ENCODE measurements at places on chromosomes 16 and 17.

- DNase-seq = no peak
These were observed 94.6 kb downstream of the CMIP start for GRCh38 chr16:81539009-81539758.

DNA sequence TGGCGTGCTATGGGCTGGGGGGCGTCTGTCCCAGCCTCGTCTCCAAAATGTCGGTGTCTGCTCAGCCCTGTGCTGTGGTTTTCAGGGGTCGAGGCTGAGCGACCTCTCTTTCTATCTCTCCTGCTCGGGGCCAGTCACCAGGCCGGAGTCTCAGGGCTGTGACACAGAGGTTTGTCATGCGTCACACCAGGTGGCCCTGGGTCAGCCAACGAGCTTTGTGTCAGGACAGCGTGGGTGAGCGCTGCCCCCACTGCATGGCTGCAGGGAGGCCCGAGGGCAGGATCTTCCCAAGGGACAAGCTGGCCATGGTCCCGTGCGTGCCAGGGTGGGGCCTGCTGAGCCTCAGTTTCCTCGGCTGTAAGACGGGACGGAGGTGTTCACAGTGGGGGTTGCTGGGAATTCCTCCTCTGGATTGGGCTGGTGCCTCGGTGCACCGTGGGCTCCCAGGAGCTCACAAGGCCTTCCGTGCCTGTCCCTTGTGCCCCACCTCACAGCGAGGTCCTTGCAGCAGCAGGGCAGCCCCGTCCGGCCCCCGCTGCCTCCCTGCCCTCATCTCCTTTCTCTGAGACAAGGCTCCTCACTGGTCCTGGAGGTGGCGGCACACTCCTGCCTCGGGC, 50.5 kb downstream of the CBFA2T3 start:
- no peak for DNase-seq

- no peak for DNase-seq
These were observed 49.0 kb upstream of the CHMP6 start for GRCh38 chr17:80942423-80943345.

DNA sequence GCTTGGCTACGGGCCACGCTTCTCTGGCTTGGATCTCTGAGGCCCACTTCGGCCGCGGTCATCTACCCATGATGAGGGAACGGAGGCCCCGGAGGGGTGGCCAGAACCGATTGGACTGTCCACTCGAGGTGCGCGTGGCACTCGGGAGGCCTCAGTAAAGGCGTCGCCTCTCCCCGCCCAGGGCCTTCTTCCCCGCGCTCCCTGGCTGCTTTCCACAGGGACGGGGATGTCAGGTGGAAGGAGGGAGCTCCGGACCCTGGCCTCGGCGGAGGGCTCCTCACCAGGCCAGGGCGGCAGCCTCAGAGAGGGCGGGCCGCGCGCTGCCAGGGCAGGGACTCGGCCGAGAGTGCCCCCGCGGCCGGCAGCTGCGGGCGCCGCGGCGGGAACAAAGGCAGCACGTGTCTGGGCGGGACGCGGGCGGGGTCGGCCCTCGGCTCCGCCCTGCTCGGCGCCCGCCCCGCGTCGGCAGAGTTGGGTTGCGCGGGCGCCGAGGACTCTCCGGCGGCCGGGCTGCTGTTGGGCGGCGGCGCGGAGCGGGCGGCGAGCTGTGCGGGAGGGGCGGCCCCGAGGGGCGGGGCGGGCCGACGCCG, 587 bp upstream of the CDK5R1 start:
- peak; percentile 51 for DNase-seq

DNA sequence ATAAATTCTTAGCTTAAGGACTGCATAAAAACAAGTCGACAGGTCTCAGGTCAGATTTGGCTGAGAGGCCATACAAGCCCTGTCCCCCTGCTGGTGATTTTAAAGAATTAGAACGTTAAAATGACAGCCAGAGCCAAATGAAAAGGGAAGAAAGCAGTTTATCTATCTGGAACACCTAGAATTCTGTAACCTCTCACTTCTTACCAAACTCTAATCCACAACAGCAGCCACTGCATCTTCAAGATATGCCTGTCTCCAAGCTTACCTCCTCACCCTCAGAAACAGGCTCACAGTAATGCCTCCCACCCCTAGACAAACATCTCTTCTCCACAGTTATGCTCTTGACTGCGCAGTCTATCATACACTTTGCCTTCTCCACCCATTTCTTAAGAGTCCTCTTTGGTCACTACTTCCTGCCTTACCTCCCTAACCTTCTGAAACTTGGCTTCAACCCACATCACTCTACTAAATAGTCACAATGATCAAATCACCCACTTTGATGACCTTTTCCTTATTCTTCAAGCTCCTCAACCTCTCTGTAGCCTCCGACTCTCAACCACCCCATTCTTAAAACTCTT, 14.2 kb downstream of the ANKFY1 start:
- DNase-seq = no peak

DNA sequence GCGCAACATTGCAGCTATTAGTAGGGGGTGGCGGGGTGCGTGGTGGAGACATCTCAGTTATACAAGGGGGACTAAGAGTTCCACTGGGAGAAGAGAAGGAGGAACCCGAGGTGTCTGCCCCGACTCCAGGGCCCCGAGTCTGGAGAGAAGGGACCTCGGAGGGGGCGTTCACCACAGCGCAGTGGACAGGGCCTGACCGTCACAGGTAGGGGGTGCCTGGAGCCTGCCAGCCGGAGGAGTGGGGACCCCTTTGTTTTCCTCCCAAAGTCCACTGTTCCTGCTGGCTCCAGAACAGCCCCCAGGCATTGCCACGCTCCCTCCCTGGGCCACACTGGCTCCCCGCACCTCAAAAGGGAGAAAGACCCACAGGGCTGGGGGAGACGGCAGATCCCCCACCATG, 175.9 kb upstream of the TNRC6C start:
- DNase-seq = no peak

- no peak for DNase-seq
These were observed 45.2 kb downstream of the MAP1LC3B start for GRCh38 chr16:87437327-87437726.

- DNase-seq = no peak
These were observed 1.7 kb downstream of the RBFOX3 start for GRCh38 chr17:79609049-79609589.

- DNase-seq = peak; percentile 76
These were observed 16.6 kb upstream of the DLX4 start for GRCh38 chr17:49952209-49952911.

GRCh38 chr17:51079049-51079448, 41.6 kb downstream of the SPAG9 start:
- no peak for DNase-seq

DNA sequence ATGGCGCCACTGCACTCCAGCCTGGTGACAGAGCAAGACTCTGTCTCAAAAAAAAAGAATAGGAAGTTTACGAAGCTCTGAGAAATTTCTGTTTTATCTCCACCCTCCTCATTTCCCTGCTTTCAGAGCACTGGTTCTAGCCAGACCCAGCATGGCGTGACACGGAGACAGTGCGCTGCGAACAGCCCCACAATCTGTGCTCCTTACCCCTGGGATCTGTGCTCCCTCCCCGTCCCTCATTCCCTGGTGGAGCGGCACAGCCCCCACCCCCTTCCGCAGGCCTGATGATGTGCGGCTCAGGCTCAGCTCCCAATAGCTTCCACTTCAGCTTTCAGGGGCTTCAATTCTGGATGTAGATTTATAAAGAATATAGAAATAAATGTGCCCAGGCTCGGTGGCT, 56.1 kb upstream of the ENDOV start:
- DNase-seq = no peak

- DNase-seq = no peak
These were observed 97.8 kb downstream of the BANP start for GRCh38 chr16:88048985-88049384.

- no peak for DNase-seq
These were observed 53.6 kb upstream of the ZC3H18 start for GRCh38 chr16:88516601-88517061.

DNA sequence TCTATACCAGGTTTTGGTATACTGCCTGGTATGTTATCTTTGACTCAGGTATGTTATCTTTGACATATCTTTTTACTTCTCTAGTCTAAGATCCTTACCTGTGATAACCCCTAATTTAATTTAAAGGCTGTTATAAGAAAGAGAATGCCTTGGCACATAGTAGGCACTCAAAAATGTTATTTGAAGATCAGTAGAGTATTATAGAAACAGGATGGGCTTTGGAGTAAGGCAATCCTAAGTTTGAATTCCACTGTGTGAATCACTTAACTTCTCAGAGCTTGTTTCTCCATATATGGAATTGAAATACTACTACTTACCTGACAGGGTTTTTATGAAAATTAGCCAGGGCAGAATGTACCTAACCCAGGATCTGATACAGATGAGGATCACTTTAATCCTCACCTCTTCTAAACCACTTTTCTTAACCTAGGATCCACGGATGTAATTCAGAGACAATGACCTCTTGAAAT, 1.2 kb downstream of the BRIP1 start:
- no peak for DNase-seq

DNA sequence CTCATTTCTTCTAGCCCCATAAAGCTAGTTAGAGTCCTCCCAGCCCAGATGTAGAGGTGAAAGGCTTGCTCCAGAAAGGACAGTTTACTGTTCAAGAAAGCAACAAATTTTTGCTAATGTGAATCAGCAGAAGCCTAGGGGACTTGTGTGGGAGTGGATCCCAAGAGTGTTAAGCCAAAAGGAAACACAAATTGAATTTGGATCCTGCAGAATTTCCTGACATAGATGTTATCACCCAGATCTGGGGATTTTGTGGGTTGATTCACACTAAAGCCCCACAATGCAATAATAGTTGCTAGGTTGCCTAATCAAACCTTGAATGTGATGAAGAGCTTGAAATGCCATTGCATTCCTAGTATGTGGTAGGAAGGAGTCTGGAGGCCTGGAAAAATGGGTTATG, 135.2 kb upstream of the HS3ST3A1 start:
- DNase-seq = no peak

GRCh38 chr17:9291912-9292560, 270.7 kb downstream of the NTN1 start:
- no peak for DNase-seq

DNA sequence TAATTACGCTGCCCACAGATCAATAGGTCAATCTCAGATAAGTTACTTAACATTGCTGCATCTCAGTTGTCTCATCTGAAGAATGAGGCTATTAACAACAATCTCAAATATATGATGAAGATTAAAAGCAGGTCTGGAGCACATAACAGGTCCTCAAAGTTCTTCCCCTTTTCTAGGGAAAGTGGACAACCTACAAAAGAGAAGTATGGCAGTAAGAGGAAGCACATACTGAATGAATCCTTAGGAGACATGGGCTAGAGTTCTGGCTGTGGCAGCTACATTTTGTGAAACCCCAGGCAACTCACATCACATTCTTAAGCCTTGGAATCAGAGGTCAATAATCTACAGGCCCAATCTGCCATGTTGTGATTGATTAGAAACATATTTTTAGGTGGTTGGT, 180.6 kb downstream of the PCTP start:
- no peak for DNase-seq

GRCh38 chr17:39981766-39982375, 1.3 kb downstream of the PSMD3 start:
- DNase-seq = no peak

DNA sequence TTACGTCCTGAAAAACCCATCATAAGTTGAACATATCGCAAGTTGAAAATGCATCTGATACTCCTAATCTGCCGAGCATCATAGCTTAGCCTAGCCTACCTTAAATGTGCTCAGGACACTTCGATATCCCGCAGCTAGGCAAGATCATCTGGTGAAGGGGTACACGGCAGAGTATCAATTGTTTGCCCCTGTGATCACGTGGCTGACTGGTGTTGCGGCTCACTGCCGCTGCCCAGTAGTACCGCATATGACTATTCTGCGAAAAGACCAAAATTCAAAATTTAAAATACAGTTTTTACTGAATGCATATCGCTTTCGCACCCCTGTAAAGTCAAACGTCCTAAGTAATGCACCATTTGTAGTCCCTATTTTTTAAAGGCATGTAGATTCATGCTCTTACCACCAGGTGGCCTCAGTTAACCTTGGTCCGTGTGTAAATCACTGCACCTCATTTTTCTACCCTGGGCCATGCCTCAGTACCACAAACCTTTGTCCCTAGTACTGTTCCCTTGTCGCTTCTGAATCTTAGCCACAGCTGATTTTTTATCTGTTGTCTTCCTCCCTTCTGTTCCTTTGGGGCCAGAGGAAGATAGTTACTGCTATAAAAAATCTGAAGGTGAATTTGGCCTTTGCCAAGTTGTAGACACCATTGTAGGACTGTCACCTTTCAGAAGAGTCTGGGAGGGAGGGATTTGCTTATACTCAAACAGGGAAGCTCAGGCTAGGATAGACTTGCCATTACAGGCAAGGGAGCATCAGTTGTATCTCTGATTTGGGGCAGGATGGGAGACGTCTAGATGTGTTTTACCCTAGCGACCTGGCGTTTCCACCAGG, 34.4 kb downstream of the WWP2 start:
- no peak for DNase-seq

DNA sequence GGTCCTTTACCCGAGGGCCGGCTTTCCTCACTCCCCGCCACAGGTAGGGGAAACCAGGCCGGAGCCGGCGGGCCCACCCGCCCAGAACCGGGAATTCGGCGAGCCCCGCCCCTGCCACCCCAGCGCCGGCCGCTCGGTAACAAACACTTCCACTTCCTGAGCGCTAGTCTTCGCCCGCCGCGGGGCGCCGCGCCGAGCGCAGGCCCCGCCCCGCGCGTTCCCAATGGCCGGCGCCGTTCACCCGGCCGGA, 224 bp upstream of the NHERF1 start:
- DNase-seq = no peak

- DNase-seq = no peak
These were observed 583 bp upstream of the COX6A2 start for GRCh38 chr16:31428638-31429247.

DNA sequence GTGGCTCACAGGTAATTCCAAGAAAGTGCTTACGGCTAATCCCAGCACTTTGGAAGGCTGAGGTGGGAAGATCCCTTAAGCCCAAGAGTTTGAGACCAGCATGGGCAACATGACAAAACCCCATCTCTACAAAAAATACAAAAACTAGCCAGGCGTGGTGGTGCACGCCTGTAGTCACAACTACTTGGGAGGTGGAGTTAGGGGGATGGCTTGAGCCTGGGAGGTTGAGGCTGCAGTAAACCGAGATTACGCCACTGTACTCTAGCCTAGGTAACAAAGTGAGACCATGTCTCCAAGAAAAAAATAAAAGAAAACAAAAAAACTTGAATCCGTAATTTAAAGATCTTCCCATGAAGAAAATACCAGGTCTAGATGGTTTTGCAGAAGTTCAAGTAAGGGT, 5.0 kb downstream of the ICAM2 start:
- DNase-seq = no peak

- no peak for DNase-seq
These were observed 169.5 kb downstream of the VPS53 start for GRCh38 chr17:545156-545555.

DNA sequence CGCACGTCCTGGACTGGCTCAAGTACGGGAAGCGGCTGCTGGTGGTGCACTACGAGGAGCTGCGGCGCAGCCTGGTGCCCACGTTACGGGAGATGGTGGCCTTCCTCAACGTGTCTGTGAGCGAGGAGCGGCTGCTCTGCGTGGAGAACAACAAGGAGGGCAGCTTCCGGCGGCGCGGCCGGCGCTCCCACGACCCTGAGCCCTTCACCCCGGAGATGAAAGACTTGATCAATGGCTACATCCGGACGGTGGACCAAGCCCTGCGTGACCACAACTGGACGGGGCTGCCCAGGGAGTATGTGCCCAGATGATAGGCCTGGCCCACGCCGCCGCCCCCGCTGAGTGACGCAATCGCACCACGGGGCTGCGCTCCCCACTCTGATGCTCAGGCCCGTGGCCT, 50.2 kb downstream of the WSCD1 start:
- DNase-seq = no peak

Data from central memory CD8-positive, alpha-beta T cell (primary cell).